BJ (cell line): ENCODE measurements at places on chromosomes 4 and X.

DNA sequence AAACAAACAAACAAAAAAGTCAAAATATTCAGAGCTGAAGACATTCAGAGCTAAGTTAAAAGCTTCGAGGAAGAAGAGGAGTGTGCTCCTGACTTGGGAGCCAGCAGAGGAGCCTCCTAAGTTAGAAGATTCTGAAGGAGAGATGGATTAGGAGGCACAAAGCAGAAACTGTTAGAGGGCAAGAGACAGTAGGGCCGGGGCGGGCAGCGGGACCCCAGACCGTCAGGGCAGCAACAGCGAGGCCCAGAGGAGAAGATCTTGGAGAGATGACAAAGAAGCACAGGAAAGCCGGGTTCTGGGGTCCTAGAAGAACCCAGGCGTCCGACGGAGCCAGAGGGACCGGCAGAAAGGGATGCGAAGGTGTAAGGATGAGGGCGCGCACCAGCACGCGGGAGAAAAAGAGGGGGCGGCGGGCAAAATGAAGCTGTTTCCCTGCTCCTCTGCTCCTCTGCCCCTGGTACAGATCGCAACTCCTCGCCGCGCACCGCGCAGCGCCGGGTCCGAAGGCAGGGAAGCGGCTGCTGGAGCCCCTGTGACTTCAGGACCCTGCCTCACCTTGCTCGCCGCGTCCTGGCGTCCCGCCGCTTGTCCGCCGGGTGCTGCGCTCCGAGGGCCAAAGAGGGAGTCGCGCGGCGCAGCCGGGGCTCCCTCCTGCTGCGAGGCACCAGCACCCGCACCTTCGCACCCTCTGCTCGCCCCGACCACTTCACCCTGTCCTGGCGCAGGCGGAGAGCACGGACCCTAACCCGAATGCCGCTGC is 477 bp downstream of the KLHL13 start:
- DNase-seq, result no peak

DNA sequence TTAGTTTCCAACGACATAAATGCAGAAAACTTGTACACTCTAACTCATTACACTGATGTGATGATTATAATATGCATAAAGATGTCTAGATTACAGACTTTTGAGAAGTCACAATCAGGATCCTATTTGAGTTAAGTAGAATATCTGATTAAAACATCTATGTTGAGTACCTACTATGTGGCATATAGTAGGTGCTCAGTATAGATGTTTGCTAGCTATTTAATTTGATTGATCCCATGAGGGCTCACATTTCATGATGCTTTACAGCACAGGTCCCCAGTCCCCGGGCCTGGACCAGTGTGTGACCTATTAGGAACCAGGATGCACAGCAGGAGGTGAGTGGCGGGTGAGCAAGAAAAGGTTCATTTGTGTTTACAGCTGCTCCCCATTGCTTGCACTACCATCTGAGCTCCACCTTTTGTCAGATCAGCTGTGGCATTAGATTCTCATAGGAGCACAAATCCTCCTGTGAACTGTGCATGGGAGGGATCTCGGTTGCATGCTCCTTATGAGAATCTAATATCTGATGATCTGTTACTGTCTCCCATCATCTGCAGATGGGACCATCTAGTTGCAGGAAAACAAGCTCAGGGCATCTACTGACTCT is 33.0 kb upstream of the CXCL8 start:
- DNase-seq, result no peak

GRCh38 chr4:2741626-2742025 is 14.5 kb downstream of the TNIP2 start:
- DNase-seq, result no peak

DNA sequence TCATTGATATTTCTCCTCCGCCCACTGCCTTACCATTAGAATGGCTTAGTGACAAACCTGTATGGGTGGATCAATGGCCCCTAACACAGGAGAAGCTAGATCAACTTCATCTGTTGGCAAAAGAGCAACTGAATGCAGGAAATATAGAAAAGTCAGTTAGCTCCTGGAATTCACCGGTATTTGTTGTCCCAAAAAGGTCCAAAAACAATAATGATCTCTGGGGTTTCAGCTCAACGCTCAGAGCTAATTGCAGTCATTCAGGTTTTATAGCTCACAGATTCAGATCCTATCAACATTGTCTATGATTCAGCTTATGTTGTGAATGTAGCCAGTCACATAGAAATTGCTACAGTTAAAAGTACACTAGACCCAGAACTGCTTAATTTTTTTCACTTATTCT is 124.0 kb upstream of the ZCCHC13 start:
- DNase-seq, result no peak

DNA sequence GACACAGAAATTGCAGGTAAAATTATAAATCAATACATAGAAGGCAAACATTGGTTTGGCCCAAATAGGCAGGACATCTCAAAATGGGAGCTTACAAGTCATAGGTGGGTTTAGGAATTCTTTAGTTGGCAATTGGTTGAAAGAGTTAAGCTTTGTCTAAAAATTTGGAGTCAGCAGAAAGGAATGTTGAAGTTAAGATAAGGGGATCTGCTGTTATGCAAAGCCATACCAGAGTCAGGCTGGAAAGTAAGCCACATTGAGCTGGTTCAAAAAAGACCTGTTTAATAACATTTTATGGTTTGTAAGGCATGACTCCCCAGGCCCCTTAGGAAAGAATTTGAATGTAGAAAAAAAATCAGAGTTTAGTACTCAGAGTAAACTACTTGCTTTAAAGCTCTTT is 92.6 kb downstream of the IL13RA2 start:
- peak; percentile 35 for DNase-seq

- no peak for DNase-seq
These were observed 232.7 kb upstream of the NR3C2 start for GRCh38 chr4:148674876-148675275.

GRCh38 chr4:42497142-42497910 is 100.0 kb downstream of the SHISA3 start:
- DNase-seq, result no peak

- DNase-seq, result peak; percentile 49
These were observed 42.1 kb upstream of the MAGEA4 start for GRCh38 chrX:151870602-151871001.

- DNase-seq, result no peak
These were observed 95.6 kb upstream of the WDR17 start for GRCh38 chr4:175970072-175970471.

DNA sequence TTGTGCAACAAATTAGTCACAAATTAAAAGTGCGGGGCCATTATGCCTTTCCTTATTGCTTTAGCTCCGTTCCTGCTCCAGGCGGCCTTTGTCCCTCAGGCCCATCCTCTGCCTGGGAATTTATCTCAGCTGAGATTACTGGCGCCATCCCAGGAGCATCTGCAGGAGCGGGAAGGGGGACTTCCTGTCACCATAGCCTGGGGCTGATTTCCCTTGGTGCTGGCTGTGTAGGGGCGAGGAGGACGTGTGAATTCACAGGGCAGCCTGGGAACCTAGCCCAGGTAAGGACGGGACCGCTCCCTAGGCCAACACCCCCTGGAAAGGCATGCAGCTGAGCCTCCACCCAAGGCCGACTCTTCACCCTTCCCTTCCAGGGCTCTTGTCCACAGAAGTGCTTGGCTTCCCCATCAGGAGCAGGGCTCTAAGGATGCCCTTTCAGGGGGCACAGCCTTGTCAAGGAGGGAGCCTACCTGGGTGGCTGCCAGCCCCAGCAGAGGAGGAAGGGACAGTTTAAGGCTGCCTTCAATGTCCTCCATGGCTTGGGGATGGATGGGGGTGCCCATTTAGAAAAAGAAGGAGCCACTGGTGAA is 72.6 kb upstream of the NKX1-1 start:
- DNase-seq, result no peak

GRCh38 chr4:63693321-63693720 is 715.9 kb downstream of the TECRL start:
- no peak for DNase-seq

- DNase-seq, result no peak
These were observed 41.6 kb downstream of the TMA16 start for GRCh38 chr4:163536091-163536490.

- DNase-seq, result no peak
These were observed 30.2 kb upstream of the SPON2 start for GRCh38 chr4:1202526-1203011.

- DNase-seq, result no peak
These were observed 410.8 kb downstream of the PCDH7 start for GRCh38 chr4:31130930-31131329.

DNA sequence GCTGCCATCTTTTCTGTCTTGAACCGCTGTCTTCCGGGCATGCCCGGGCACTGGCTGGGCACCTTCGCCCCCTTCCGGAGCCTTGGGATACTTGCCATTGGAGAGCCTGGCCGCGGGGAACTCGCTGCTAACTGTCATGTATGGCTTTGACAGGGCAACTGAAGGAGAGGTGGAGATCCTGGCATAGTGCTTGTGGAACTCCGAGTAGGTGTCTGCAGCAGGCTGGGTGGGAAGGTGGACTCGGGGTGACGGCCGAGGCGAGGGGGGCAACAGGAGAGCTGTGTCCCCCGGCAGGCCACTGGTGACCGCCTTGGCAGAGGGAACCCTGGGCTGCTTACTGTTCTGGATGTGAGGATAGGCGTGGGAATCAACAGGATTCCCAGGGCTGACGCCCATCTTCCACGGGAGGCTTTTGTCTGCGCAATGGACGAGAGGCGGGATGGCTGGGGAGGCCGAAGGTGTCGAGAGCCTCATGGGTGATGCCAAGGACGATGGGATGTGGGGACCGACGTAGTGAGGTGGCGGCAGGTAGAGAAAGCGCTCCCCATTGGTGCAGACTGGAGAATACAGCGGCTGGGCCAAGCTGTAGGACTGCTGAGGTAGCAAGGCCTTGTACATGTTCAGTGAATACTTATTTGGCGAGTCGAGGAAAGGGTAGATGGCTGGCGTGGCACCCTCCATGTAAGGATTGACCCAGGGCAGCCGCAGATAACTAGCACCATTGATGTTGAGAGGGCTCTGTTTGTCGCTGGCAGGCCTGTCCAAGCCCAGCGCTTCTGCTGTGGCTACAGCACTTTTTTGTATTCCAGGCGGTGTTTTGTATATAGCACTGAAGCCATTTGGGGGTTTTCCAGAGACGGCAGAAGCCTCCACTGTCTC is 23.4 kb downstream of the BCOR start:
- no peak for DNase-seq

DNA sequence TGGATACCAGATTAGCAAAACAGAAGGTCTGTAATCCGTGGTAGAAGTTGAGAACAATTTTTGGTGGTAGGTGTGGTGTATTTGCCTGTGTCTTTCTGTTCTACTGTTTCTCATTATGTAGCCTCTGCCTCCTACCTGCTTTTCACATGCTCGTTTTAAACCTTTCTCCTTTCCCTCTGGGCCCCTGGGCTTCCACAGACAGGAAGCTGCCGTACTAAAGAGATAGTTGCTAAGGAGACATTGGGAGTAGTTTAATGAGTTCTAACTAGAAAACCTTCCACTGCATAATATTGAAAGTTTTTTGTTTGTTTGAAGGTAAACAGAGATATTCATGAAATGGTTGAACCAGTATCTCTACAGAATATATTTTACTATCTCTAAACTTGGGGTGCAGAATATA is 107.8 kb downstream of the STOX2 start:
- no peak for DNase-seq

DNA sequence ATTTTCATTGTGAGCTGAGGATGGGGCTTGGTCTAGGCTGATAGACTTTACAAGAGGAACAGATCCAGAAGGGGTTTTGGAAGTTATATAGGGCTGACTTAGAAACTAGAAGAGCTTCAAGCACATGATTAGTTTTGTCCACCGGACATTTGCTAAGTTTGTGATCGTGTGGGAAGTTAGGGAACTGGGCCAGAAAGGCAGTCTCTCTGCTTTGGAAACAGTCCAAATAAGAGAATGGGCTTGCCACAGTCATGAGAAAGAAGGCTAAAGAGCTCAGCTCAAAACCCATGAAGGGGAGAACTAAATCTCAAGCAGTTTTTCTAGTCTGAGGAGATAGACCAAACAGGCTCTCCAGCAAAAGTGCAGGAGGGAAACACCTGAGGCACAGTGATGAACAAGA is 67.8 kb downstream of the ZNF674 start:
- no peak for DNase-seq

DNA sequence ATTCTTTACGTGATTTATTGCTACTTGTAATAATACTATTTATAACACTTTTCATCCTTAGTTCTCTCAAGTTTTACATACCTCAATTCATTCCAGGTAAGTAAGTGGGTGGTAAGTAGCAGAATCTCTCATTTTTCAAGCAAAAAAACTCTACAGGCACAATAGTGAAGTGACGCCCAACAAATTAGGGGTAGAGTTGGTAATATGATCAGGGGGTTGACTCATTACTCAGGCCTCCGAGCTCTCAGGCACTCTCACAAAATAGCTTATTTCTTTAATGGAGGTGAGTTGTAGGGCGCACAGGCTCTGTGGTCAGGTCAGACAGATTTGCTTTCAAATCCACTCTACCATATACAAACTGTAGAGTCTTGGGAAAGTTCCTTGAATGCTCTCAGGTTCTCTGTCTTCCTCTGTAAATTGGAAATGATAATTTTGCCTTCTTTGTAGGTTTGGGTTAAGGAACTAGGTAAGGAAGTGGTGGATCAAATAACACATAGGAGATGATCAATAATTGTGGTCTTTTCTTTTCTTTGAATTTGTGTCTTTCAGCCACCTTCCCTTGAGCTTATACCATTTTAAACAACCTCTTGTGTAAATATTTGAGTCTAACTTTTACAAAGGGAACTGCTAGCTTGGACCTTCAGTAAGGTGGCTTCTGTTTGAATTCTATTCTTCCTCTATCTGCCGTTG is 134.9 kb upstream of the LEF1 start:
- no peak for DNase-seq

GRCh38 chr4:78845472-78845871 is 69.3 kb downstream of the BMP2K start:
- DNase-seq, result no peak

- DNase-seq, result no peak
These were observed 25.5 kb downstream of the IRF2 start for GRCh38 chr4:184448821-184449220.

- DNase-seq, result no peak
These were observed 77.2 kb upstream of the HSD17B10 start for GRCh38 chrX:53511322-53511721.

GRCh38 chr4:81405900-81406401 is 65.8 kb downstream of the RASGEF1B start:
- peak; percentile 9 for DNase-seq

DNA sequence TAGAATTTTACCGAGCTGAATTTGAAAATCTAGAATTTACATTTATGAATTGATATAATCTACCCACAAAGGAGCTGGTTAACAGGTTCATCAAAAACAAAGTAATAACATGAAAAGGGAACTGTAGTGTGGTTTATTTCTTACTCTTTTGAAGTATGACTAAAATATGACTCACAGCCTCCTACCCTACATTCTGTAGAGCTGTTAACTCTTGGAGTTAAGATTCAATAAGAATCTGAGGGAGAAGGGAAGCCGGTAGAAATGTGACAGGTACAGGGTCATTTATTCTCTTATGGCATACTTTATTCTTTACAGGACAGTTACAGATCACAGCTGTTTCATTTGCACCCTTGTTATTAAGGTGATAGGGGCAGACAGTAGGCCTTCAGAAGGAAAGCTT is 132.2 kb upstream of the FAM47B start:
- no peak for DNase-seq

- peak; percentile 74 for DNase-seq
These were observed 19.4 kb downstream of the SORBS2 start for GRCh38 chr4:185792384-185793115.

- DNase-seq, result peak; percentile 65
These were observed 70.7 kb downstream of the DOCK11 start for GRCh38 chrX:118566359-118566758.
